ENCODE measurements at places on chromosomes 5 and 9.

- no peak for DNase-seq
- no peak overlapping the region for H3K27ac ChIP-seq
- H3K36me3 ChIP-seq: no peaks in the 10 kb centered on the region
- peaks cover 4% of the 10 kb centered on the region for H3K4me1 ChIP-seq
Observed at GRCh38 chr9:136882109-136882946, 4.0 kb upstream of the TRAF2 start.

- no peaks in the 10 kb centered on the region for H3K27me3 ChIP-seq
- no peak overlapping the region for H3K4me3 ChIP-seq
- no peak for DNase-seq
- peaks cover 2% of the 10 kb centered on the region for H3K4me1 ChIP-seq
Observed at GRCh38 chr5:127834094-127834531, 130.9 kb downstream of the CCDC192 start.

- no peaks in the 10 kb centered on the region for H3K4me1 ChIP-seq
- no peak overlapping the region for H3K4me3 ChIP-seq
- no peaks in the 10 kb centered on the region for H3K27me3 ChIP-seq
- H3K36me3 ChIP-seq: no peaks in the 10 kb centered on the region
- no peak overlapping the region for H3K27ac ChIP-seq
Observed at GRCh38 chr5:39270225-39270848, 51.0 kb upstream of the FYB1 start.

- no peak for DNase-seq
Observed at GRCh38 chr9:20447291-20447690, 175.0 kb downstream of the MLLT3 start.

- no peak overlapping the region for H3K27ac ChIP-seq
- no peak for DNase-seq
- no peaks in the 10 kb centered on the region for H3K27me3 ChIP-seq
- H3K36me3 ChIP-seq: no peaks in the 10 kb centered on the region
- no peak overlapping the region for H3K4me3 ChIP-seq
- no peaks in the 10 kb centered on the region for H3K4me1 ChIP-seq
Observed at GRCh38 chr5:68033961-68034571, 181.5 kb upstream of the PIK3R1 start.

GRCh38 chr5:59371525-59372127 lies 521.9 kb downstream of the PDE4D start:
- H3K4me3 ChIP-seq: no peak overlapping the region
- no peaks in the 10 kb centered on the region for H3K36me3 ChIP-seq
- no peaks in the 10 kb centered on the region for H3K4me1 ChIP-seq

DNA sequence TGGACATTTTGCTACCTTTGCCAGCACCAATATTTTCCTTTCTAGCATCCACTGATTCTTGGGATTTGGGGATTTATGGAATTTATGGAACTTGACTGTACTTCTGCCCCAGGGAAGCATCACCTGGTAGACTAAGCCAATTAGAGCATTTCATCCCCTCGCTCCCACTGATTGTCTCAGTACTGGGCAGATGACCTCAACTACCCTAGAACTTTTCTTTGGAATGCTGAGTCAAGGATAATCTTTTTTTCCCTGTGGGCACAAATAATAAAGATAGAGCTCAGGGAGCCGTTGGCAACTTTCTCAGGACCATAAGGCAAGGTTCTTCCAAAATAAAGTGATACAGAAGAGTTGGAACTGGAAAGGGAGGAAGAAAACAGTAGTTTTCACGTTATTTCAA lies 438.4 kb downstream of the PLK2 start:
- H3K36me3 ChIP-seq: no peaks in the 10 kb centered on the region
- H3K4me3 ChIP-seq: no peak overlapping the region
- DNase-seq: no peak
- H3K27me3 ChIP-seq: no peaks in the 10 kb centered on the region

DNA sequence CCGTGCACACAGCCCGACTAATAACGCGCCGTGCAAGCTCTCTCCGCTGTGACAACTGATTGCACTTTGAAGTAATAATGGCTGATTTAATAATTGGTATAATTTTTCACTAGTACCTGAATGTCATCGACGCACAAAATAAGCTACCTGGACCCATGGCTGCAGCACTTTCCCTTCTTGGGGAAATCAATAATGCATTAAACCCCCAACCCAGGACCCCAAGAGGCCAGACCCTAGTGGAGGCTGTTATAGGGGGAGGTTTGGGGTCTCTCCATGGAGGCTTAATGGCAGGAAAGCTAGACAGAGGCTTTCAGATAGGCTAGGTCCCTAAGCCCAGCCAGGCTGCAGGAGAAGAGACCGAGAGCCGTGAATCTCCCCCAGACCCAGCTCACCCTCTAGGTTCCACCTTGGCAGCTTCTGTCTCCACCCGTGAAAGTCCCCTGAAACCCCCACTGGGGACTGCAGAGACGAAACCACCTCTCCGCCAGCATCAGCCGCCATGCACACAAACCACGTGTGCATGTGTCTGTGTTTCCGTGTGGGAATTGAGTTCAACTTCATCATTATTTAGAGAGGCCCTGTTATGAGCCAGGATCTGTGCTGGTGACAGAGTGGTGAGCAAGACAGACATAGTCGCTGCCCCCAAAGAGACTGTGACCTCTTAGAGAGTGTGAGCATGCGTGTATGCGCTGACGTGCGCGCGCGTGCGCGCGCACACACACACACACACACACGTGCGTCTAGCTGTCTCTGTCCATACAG lies 168.6 kb upstream of the MVB12B start:
- H3K4me1 ChIP-seq: no peaks in the 10 kb centered on the region
- no peaks in the 10 kb centered on the region for H3K27me3 ChIP-seq
- no peak overlapping the region for H3K4me3 ChIP-seq
- no peaks in the 10 kb centered on the region for H3K36me3 ChIP-seq
- no peak for DNase-seq

DNA sequence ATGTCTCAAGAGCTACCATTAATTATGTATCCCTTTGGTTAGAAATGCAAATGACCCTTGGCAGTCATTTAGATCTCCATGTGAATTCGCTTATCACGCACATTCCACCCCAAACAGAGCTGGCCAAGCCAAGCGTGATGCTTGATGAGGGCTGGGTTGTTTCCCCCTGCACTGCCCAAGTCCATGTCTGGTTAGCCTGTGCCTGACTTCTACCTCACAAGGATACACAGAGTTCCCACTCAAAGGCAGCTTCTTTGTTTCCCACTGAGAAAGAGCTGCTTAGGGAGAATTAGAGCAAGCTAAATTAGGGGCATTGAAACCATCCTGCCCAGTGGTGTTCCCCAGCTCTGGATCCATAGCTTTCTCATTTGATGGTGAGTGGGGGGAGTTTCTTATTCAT lies 87.2 kb downstream of the FSTL4 start:
- DNase-seq: no peak
- H3K27ac ChIP-seq: no peak overlapping the region
- no peaks in the 10 kb centered on the region for H3K36me3 ChIP-seq
- no peaks in the 10 kb centered on the region for H3K4me1 ChIP-seq
- H3K4me3 ChIP-seq: no peak overlapping the region

- DNase-seq: no peak
- H3K4me3 ChIP-seq: no peak overlapping the region
- no peaks in the 10 kb centered on the region for H3K4me1 ChIP-seq
- no peaks in the 10 kb centered on the region for H3K36me3 ChIP-seq
- no peak overlapping the region for H3K27ac ChIP-seq
Observed at GRCh38 chr9:98545021-98545420, 163.7 kb downstream of the GABBR2 start.

DNA sequence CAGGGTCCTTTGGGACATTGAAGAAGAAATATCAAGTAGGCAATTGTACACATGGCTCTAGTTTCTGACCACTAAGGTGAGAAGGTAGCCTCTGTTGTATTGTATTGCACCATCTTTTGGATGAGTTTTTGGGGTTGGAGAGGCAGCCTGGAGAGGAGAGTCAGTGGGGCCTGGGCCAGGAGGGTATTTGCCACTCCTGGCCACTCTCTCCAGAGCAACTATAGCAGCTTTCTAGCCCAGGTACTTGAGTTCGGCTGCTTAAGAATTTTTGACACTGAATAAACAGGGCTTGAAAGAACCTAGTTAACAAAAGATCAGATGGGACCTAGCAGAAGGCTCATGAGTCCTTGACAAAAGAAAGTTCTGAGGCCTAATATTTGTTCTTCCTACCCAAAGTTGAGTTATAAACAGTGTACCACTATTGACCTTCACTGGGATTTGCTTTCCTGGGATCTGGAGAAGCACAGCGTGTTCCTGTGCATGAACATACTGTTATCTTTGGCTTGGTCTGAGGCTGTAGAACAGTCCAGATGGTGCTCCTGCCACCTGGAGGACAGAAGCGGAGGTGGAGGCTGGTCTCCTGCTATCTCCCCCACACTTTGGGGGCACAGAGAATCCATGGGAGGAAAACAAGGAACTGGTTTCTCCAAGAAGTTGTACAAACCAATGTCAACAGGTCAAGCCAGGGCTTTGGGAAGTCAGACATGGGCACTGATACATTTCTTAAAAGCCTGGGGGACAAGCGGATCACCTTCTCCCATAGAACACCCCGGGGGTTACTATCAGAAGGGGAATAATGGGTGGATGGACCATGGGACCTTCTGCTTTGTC lies 110.4 kb upstream of the LIFR start:
- H3K4me3 ChIP-seq: no peak overlapping the region
- H3K27ac ChIP-seq: no peak overlapping the region
- peak; percentile 36 for DNase-seq

DNA sequence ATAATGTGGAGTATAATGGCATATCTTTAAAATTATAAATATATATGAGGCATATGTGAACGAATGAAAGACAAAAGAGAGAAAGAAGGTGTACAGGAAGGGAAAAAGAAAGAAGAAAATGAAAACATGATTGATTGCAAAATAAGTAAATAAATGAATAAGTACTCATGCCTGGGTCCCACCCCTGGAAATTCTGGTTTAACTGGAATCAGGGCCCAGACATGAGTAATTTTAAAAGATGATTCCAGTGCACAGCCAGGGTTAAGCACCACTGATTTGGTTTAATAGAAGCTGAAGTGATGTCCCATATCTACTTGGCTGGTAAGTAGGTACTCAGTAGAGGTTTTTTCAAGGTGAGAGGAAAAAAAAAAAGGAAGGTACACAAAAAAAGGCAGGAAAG lies 34.0 kb upstream of the HOMER1 start:
- H3K36me3 ChIP-seq: no peaks in the 10 kb centered on the region
- no peak overlapping the region for H3K4me3 ChIP-seq
- H3K27ac ChIP-seq: no peak overlapping the region
- H3K4me1 ChIP-seq: peaks cover 2% of the 10 kb centered on the region

DNA sequence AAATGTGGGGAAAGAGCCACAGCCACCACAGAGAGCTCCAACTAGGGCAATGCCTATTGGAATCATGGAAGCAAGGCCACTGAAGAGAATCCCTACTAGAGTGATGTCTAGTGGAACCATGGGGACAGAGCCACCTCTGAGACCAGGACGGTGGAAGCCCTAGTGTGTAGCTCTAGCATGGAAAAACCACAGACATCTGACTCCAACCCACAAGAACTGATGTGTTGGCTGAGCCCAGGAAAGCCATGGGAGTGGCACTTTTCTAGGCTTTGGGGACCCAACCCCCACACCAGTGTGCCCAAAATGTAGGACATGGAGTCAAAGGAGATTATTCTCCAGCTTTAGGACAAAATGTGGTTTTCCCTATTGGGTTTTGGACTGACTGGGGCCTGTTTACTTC lies 721.9 kb downstream of the BRINP1 start:
- DNase-seq: no peak
- no peak overlapping the region for H3K4me3 ChIP-seq
- no peaks in the 10 kb centered on the region for H3K27me3 ChIP-seq

DNA sequence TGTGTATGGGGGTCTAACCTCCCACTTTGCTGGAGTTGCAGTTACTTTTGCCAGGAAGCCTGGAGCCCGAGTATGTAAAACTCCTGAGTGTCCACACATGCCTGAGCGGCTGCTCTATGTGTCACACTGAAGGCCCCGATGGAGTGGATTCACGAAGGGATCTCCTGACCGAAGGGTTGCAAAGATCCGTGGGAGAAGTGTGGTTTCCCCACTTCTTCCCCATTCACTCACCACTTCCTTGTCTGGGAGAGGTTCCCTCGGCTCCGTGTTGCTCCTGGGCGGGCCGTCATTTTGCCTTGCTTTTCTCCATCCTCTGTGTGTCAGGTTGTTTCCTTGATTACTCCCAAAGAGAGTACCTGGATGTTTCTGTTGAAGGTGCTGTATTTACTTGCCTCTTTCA lies 16.2 kb upstream of the IL3 start:
- H3K4me3 ChIP-seq: no peak overlapping the region
- no peaks in the 10 kb centered on the region for H3K36me3 ChIP-seq
- H3K27ac ChIP-seq: no peak overlapping the region
- no peaks in the 10 kb centered on the region for H3K27me3 ChIP-seq
- no peak for DNase-seq

DNA sequence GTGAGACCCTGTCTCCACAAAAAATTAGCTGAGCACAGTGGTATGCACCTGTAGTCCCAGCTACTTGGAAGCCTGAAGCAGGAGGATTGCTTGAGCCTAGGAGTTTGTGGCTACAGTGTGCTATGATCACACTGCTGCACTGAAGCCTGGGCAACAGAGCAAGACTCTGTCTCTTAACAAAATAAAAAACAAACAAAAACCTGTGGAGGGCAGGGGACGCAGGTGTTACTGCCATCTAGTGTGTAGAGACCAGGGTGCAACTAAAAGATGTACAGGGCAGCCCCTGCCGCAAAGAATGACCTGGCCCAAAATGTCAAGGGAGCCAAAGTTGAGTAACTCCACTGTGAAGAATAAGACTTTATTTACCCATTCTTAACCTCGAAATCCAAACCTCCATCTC lies 27.1 kb downstream of the ASPN start:
- no peaks in the 10 kb centered on the region for H3K36me3 ChIP-seq
- H3K4me1 ChIP-seq: no peaks in the 10 kb centered on the region
- no peak overlapping the region for H3K4me3 ChIP-seq
- H3K27ac ChIP-seq: no peak overlapping the region
- DNase-seq: no peak
- no peaks in the 10 kb centered on the region for H3K27me3 ChIP-seq

DNA sequence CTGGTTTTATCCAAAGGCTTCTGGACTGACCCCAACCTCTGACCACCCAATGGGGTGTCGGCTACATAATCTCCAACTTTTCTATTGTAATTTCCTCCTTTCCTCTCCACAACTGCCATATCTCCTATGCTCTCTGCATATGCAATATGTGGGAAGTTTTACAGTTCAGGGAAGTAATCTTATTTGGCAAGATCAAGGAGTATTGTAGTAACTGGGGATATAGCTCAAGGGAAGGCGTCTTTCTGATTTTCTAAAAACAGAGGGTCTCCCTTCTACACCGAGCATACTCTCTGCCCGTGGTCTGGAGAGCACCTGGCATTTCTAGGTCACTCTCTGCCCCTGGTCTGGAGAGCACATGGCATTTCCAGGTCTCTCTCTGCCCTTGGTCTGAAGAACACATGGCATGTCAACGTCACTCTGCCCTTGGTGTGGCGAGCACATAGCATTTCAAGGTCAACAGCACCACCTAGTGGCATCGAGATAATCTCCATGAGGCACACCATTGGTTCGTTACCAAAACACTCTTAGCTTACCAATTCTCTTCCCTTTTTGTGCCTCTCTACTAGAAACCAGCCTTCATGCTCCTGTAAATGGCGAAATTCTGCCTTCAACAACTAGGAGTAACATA lies 616.4 kb upstream of the NUDT12 start:
- H3K36me3 ChIP-seq: no peaks in the 10 kb centered on the region
- H3K27ac ChIP-seq: no peak overlapping the region
- no peak overlapping the region for H3K4me3 ChIP-seq
- no peak for DNase-seq
- no peaks in the 10 kb centered on the region for H3K27me3 ChIP-seq

GRCh38 chr5:34998058-34998789 lies 49.5 kb downstream of the AGXT2 start:
- DNase-seq: no peak
- no peak overlapping the region for H3K27ac ChIP-seq
- no peaks in the 10 kb centered on the region for H3K27me3 ChIP-seq
- H3K36me3 ChIP-seq: no peaks in the 10 kb centered on the region
- H3K4me1 ChIP-seq: no peaks in the 10 kb centered on the region
- no peak overlapping the region for H3K4me3 ChIP-seq

Data from ovary (tissue), 10 donors.